ENCODE measurements at places on chromosomes 16 and 17. TPM values are rescaled to one million over a fixed set of nuclear protein-coding genes. Genes with fewer than 3 reads are reported as not detected.

The PLCG2 gene
- 37.6 TPM for total RNA-seq

The TAC4 gene
- not detected for total RNA-seq

The GSG1L gene
- 0.21 TPM for total RNA-seq

DNA sequence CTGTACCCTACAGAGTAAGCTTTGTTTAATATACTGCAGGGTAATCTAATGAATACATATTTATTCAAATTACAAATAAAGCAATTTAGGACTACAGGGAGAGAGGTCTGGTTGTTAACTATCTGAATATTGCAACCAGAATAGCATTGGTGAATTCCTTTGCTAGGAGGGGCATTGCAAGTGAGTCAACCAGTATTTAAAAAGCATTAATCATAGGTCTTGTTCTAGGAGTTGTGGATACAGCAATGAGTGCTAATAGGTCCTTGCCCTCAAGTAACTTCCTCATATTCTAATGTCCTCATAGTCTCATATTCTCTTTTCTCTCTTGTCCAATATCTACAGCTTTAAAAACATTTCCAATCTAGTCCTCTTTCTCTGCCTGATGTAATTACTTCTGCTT lies 531.4 kb downstream of the CDH11 start:
- no peak for DNase-seq

GRCh38 chr17:20218272-20218671 lies 209.1 kb downstream of the SPECC1 start:
- no peak for DNase-seq

- DNase-seq = no peak
These were observed 10.0 kb downstream of the C1QTNF1 start for GRCh38 chr17:79033741-79034501.

DNA sequence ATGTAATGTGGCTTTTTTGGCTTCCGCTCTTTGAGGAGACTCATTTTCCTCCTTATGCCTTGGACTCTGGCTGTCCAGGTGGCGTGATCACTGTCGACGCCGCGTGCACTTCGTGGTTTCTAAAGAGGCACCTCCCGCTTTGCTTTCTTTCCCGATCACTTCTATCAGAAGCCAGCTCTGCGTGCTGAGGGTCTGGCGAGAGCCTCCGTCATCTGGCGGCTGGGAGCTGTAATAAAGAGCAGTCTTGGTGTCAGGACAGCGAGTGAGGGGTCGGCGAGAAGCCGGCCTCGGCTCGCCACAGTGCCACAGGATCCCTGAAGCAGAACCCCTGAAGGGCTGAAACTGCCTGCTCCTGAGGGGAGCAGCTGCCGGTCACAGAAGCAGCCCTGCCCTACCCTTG lies 7.4 kb downstream of the ZNF750 start:
- no peak for DNase-seq

- no peak for DNase-seq
These were observed 56.2 kb downstream of the MAP2K6 start for GRCh38 chr17:69470702-69471101.

DNA sequence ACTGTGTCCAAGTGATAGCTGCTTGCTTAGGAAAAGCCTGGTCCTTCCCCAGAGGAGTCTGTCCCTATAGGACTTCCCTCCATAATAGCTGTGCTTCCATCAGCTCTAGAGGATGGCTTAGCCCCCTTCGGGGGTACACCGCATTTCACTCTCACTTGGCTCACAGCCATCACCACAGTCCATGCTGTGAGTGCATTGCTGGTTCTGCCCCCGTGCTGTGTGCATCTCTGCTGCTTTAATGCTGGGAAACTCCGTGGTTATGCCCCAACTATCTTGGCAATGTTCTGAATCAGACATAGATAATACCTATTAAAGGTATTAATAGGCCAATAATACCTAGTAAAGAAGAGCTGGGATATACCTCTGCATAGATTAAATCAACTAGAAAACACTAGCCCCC lies 58.3 kb downstream of the SIAH1 start:
- no peak for DNase-seq

- no peak for DNase-seq
These were observed 182.2 kb downstream of the BANP start for GRCh38 chr16:88133507-88133843.

GRCh38 chr17:7538050-7538449 lies 10.8 kb upstream of the TNFSF12 start:
- DNase-seq = no peak
